Caudate nucleus (tissue), 63 donors: ENCODE measurements at places on chromosomes 2 and 18.

DNA sequence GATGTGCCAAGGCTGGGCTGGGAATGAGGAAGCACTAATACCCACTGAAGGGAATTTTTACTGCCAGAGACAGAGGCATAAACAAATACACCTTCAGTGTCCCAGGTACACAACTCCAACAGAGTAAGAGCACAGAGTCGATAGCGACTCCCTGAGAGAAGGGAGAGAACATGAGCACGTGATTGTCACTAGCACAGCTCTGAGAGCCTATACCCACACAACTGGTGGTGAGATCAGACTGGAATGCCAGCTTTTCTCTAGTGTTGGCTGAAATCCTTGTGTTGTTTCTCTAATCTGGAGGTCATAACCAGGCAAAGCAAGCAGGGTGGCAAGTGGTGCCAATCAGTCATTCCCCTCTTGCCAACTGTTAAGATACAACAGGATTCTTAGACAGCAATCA, 377.2 kb downstream of the CNTNAP5 start:
- no peak for DNase-seq

DNA sequence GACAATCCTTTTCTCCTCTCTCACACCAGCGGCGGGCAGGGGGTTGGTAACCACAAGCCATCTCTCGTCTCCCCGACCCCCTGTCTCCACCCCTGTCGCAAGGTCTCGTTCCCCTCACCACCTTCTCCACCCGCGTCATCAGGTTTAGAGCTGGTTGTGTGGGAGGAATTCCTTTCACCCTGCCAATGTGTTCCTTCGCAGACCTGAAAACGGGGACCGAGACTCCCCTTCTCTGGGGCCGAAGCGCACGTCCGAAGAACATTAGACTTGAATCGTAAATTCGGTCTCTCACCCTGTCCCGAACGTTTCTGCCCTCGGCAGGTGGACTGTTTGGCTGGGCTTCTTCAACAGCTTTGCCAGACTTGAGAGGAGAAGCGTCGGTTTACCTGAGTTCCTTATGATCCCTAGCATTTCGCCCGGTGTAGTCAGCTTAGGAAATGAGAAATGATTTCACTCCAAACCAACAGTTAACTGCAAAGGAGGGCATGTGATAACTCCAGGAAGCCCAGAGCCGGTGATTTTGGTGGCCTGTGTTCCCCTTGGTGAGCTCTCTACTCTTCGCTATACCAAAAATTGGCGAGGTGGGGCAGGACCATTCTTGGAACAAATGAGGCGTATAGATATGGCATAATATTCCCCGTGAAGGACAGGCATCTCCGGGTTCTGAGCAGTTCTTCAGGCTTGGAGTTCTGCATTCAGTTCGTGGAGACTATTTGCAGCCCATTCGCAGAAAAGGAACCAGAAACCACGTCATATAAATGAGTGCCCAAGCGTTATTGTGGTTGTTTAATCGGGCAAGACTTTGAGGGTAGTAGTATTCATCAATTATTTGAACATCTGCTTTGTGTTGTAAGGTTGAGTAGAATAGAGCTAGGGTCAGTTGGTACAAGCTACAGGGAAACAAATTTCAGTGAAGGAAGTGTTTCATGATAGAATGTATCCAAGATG, 694 bp downstream of the CFAP36 start:
- no peak for DNase-seq

- DNase-seq = no peak
Observed at GRCh38 chr18:58863539-58864145, 1.0 kb upstream of the ZNF532 start.

DNA sequence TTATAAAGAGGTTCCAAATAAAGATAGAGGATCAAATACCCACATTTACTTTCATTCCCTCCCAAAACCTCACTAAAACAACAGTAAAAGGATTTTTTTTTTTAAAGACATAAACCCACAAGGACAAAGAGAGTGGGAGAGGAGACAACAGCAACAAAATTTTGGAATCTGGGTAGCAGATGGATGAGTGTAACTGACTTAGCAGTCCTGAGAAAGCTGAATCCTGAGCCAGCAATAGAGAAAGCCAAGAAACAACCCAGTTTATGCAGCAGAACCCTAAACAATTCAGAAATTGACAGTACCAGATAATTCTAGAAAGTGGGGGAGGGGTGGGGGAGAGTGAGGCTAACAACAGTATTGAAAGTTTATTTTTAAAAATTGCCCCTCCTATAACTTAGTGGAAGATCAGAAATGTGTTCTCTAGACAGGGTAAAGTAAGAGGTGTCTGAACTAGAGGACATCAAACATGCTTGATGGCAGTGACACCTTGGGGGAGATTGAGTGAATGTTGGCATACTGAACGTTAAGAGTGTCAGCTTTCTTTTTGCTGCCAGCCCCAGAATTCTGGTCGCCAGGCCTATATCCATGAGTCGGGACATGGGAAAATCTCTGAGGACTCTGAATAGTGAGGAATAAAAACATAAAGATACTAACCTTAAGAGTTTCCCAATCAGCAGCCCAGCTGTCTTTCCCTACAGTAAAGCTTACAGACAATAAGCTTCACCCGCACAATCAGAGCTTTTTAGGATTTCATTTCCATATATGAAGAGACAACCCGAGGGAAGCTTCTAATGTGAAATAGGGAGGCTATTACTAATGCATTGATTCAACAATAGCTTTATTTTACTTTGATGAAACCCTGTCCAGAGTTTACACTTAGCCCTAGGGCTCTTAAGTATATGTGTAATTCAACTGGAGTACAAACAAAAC, 128.0 kb upstream of the ALPP start:
- DNase-seq = no peak

DNA sequence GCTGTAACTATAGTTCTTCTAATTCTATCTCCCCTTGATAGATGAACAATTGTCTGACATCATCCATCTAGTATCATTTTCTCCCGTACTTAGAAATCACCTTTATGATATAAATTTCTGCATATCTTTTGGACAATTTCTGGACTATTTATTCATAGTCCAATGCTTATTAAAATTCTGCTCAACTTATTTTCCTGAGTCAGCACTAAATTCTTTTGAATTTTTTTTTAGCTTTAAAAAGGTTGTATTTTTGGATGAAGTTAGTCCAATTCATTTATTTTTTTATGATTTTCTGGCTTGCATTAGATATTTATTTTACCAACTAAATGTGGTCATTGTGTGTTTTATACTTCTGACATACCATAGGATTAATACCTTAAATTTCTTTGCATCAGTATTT, 538.5 kb upstream of the DCC start:
- no peak for DNase-seq

GRCh38 chr2:61833971-61834370, 19.9 kb downstream of the FAM161A start:
- DNase-seq = no peak

GRCh38 chr2:66531155-66531554, 96.2 kb downstream of the MEIS1 start:
- DNase-seq = no peak

DNA sequence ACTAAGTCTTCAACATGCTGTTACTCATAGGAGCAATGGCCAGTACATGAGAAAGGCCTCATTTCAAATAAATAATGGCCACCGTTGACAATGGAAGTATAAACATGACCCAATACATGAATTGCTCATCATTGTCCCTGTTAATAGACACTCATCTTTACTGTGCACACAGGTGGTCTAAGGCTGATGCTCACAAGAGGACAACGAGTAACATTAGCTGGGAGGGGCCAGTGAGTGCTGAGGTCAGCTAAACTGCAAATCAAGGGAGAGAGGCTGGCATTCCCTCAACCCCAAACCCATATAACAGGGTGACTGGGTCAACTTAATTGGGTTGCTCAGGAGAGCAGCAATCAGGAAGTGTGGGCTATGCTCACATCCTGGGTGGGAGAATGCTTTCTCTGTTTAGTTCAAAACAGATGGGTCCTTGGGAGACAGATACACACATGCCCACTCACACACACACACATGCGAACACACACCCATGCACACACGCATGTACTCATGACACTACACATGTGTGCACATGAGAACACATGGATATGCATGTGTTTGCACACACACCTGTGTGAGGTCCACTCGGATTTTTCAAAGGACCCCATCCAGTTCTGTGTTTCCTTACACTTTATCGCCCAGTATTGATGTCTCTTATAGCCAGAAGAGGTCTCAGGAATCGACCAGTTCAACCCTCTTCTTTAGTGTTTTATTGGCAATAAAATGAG, 172.0 kb downstream of the INHBB start:
- no peak for DNase-seq
